Esophagus squamous epithelium (tissue), 5 donors: ENCODE measurements at places on chromosomes 7 and 10. TPM values are rescaled to one million over a fixed set of nuclear protein-coding genes. Genes with fewer than 3 reads are reported as not detected.

The LLCFC1 gene
- not detected for total RNA-seq

- H3K4me3 ChIP-seq: no peak overlapping the region
- DNase-seq: no peak
- no peaks in the 10 kb centered on the region for H3K27me3 ChIP-seq
Measured at GRCh38 chr10:113957013-113957412, 86.7 kb upstream of the ADRB1 start.

DNA sequence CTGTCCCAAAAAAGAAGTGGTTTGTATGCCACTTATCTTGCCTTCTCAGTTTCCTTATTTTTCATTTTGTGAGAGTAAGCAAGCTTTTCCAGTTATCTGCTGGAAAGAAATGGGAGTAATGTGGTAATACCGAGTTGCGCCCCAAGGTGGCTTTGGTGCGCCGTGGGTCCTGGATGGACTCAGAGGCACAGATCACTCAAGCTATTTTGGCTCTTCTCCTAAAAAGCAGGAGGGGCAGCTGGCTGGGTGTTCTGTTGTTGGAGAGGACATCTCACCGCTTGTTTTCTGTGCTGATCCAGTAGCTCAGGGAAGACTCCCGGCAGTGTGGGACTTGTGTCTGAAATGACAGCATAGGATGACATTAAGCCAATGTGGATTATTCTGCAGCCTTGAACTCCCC lies 16.4 kb downstream of the PRKRIP1 start:
- H3K27ac ChIP-seq: no peak overlapping the region
- H3K36me3 ChIP-seq: peaks cover 33% of the 10 kb centered on the region
- no peak for DNase-seq
- H3K27me3 ChIP-seq: no peaks in the 10 kb centered on the region
- no peaks in the 10 kb centered on the region for H3K4me1 ChIP-seq
- H3K4me3 ChIP-seq: no peak overlapping the region

DNA sequence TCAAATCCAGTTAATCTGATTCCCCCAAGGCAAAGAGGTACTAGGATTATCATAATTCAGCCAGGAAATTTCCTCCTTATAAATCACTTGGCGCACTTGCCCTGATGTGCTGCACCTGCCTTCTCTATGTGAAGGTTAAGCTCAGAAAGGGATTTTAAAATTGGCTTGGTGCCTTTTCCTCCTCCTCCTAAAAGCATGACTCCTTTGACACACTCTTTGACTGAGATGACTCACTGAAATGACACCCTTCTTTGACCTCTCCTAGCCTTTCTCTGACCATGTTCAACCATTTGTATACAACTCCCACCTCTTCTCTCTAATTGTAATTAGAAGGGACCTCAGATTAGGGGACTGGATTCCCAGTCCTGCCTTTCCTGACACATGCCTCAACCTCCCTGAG lies 46.5 kb downstream of the ABLIM1 start:
- H3K36me3 ChIP-seq: no peaks in the 10 kb centered on the region
- no peaks in the 10 kb centered on the region for H3K27me3 ChIP-seq
- H3K4me3 ChIP-seq: no peak overlapping the region
- no peak for DNase-seq

The PON1 gene
- total RNA-seq: not detected

GRCh38 chr7:38746438-38746837 lies 115.3 kb upstream of the AMPH start:
- no peaks in the 10 kb centered on the region for H3K27me3 ChIP-seq
- H3K4me1 ChIP-seq: no peaks in the 10 kb centered on the region
- DNase-seq: no peak
- H3K27ac ChIP-seq: no peak overlapping the region

The ZNF33B gene
- total RNA-seq: 20.4 TPM

DNA sequence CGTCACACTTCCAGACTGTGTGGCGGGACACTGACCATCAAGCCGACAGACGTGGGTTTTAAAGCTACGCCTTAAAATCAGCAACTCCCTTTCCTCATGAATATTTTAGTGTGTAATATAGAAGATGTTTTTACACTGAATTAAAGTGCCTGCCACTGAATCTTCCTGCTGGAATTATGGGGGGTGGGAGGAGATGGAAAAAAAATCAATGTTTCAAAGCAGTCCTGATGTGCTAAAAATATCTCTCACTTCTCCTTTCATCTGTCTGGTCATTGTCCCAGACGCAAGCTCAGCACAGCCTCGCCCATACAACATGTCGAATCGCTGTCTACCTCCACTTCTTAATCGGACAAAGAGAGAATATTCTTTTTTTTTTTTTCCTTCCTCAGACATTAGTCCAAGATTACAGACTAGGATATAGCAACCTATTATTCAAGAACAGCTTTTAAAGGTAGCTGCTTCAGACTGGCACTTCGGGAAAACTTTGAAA lies 165.1 kb upstream of the KLF14 start:
- no peaks in the 10 kb centered on the region for H3K27me3 ChIP-seq
- peak overlapping the region; percentile 69 for H3K27ac ChIP-seq
- no peak overlapping the region for H3K4me3 ChIP-seq
- peaks cover 90% of the 10 kb centered on the region for H3K4me1 ChIP-seq
- no peak for DNase-seq

GRCh38 chr7:2982831-2983230 lies 60.8 kb downstream of the CARD11 start:
- no peak for DNase-seq
- H3K4me1 ChIP-seq: peaks cover 3% of the 10 kb centered on the region
- no peak overlapping the region for H3K4me3 ChIP-seq
- no peak overlapping the region for H3K27ac ChIP-seq
- peaks cover 62% of the 10 kb centered on the region for H3K27me3 ChIP-seq

DNA sequence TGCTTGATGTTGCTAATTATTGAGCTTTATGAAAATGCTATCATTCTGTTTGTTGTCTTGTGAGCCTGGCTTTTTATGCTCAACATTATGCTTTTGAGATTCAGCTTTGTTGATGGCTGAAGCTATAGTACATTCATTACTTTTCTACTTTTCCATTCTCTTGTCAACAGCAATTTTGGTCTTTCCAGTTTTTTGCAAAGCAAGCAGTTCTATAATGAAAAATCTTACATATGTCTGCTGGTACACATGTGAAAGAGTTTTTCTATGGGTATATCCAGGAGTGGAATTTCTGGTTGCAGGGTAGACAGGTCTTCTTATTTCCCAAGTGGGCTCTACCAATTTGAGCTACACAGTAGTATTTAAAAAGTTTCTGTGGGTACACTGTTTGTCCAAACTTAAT lies 36.8 kb downstream of the SLC35B4 start:
- no peak for DNase-seq
- H3K4me3 ChIP-seq: no peak overlapping the region
- H3K27me3 ChIP-seq: no peaks in the 10 kb centered on the region
- no peaks in the 10 kb centered on the region for H3K4me1 ChIP-seq
- no peaks in the 10 kb centered on the region for H3K36me3 ChIP-seq
- H3K27ac ChIP-seq: no peak overlapping the region

DNA sequence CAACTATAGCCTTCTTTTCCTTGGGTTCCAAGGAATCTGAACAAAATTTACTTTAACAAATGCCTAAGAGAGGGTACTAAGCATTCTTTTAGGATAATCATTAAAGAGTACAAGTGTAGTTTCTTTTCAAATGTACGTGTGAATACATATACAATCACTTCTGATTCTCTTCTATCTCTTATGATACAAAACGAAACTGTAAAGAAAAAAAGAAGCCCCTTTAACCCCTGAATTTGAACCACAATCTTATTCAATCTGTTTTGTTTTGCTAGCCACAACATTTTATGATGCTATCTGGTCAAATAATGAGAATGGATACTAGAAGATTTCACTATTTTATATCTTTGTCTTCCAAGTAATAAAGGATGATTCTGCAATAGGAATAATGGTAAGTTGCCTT lies 48.7 kb downstream of the SIRT1 start:
- H3K36me3 ChIP-seq: peaks cover 14% of the 10 kb centered on the region
- no peaks in the 10 kb centered on the region for H3K27me3 ChIP-seq
- H3K27ac ChIP-seq: no peak overlapping the region
- H3K4me3 ChIP-seq: no peak overlapping the region

The VWC2 gene
- total RNA-seq: 0.03 TPM

- H3K4me3 ChIP-seq: no peak overlapping the region
- H3K27ac ChIP-seq: no peak overlapping the region
- no peak for DNase-seq
- no peaks in the 10 kb centered on the region for H3K36me3 ChIP-seq
- H3K27me3 ChIP-seq: no peaks in the 10 kb centered on the region
- H3K4me1 ChIP-seq: no peaks in the 10 kb centered on the region
Measured at GRCh38 chr7:41735206-41735605, 32.3 kb upstream of the INHBA start.

GRCh38 chr7:155769701-155770100 lies 42.6 kb downstream of the SHH start:
- DNase-seq: no peak
- no peaks in the 10 kb centered on the region for H3K4me1 ChIP-seq
- peaks cover 5% of the 10 kb centered on the region for H3K36me3 ChIP-seq
- H3K4me3 ChIP-seq: no peak overlapping the region
- H3K27ac ChIP-seq: no peak overlapping the region
- no peaks in the 10 kb centered on the region for H3K27me3 ChIP-seq

DNA sequence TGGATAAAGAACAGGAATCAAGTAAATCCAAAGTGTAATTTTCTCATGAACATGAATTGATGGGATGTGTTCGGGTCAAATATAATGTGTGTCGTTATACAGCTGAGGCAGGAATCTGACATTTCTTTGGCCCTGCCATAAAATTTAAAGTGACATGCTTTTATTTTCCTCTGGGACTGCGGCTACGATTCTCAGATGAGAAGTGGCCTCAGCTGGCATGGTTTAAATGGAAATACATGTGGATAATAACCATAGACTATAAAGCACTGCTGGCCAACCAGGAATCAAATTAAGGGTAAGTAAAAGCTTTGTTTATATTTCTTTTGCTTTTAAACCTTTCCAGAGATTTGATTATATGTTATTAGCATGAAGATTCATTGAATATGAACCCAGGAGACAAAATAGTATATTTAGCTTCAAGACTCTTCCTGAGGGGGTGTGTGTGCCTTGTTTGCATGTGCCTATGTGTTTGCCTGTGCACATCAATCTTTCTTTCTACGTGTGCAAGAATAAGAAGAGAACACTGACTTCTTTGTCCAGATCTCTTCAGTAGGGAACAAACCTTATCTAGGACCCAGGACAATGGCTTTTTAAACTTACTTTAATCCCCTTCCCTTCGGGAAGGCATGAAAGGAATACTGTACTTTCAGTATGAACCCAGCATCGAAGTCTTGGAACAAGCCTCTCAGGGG lies 629.0 kb upstream of the PFKP start:
- no peak overlapping the region for H3K4me3 ChIP-seq
- no peak overlapping the region for H3K27ac ChIP-seq
- DNase-seq: no peak
- H3K27me3 ChIP-seq: no peaks in the 10 kb centered on the region
- H3K4me1 ChIP-seq: no peaks in the 10 kb centered on the region

DNA sequence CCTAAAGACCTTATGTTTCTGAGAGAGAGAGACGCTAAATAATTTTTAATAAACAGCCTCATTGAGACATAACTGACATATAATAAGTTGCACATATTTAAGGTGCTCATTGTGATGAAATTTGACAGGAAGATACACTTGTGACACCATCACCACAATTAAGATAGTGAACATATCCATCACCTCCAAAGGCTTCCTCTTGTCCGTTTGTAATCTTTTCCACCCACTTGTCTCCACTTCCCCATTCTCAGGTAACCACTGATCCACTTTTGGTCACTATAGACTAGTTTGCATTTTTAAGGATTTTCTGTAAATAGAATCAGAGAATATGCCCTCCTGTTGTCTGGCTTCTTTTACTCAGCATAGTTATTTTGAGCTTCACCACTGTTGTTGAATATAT lies 195.1 kb upstream of the WDR11 start:
- H3K27me3 ChIP-seq: no peaks in the 10 kb centered on the region
- H3K4me3 ChIP-seq: no peak overlapping the region
- H3K36me3 ChIP-seq: no peaks in the 10 kb centered on the region
- H3K4me1 ChIP-seq: no peaks in the 10 kb centered on the region

GRCh38 chr10:73908853-73909539 lies 1.9 kb upstream of the PLAU start:
- no peak overlapping the region for H3K4me3 ChIP-seq
- DNase-seq: no peak
- no peaks in the 10 kb centered on the region for H3K27me3 ChIP-seq

- peak overlapping the region; percentile 84 for H3K27ac ChIP-seq
- H3K4me1 ChIP-seq: peaks cover 8% of the 10 kb centered on the region
- peaks cover 52% of the 10 kb centered on the region for H3K36me3 ChIP-seq
- DNase-seq: no peak
- peak overlapping the region; percentile 95 for H3K4me3 ChIP-seq
Measured at GRCh38 chr10:100229819-100230422, 525 bp upstream of the CHUK start.

DNA sequence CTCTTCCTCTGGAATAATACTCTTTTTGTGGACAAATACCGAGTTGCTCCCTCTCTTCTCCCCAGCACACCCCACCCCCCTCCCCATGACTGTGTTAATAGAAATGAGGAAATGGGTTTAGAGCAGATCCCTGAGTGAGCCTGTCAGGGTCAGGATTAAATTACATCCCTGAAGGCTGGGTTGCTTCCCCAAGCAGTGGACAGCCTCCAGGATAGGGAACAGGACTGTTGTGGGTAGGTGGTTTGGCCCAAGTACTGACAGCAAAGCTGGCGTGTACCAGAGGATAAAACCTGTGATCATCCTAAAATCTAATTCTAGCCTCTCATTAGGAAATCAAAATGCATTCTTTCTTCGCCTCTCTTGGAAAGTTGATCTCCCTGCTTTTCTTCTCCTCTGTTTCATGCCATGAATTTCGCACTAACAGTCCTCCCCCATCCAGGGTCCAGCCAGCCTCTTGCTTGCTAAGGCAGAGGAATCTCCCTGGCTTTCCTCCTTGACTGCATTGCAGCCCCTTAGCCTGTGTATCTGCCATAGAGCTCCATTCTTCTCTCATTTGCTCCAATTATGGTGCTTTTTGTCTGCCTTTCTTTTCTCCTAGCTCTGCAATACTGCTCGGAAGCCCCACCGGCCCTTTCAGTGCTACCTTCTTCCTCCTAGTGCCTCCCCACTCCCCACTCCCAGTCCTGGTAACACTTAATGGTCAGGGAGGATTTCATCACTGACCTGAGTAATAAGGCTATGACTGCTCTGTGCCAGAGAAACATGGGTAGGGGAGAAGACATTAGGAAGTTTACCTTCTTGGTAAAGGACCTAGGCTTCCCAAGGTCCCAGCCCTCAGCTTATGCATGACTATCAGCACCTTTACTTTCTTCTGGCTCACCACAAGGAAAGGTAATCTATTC lies 8.4 kb downstream of the LRRC4 start:
- H3K27ac ChIP-seq: peak overlapping the region; percentile 69
- H3K36me3 ChIP-seq: peaks cover 20% of the 10 kb centered on the region
- no peak overlapping the region for H3K4me3 ChIP-seq

- H3K4me3 ChIP-seq: no peak overlapping the region
- no peak overlapping the region for H3K27ac ChIP-seq
- H3K27me3 ChIP-seq: no peaks in the 10 kb centered on the region
- DNase-seq: no peak
Measured at GRCh38 chr7:12493407-12493806, 77.1 kb upstream of the SCIN start.

DNA sequence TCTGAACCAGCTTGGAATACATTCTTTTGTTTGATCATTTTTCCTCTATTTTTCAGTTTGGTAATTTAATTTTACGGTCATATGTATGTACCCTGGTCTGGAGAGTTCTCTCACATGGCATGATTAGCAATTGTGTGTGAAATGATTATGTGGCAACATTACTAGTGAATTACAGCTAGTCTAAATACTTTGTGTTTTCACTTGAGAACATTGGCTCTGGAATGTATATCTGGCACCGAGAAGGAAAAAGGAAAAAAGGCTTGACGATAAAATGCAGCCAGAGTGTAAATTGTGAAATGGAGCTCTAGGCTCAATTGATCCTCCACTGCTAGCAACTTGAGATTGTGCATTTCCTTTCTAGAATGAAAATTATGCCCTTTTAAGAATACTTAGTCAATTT lies 397.2 kb downstream of the EXOC4 start:
- H3K27ac ChIP-seq: no peak overlapping the region
- H3K36me3 ChIP-seq: no peaks in the 10 kb centered on the region
- H3K4me3 ChIP-seq: no peak overlapping the region
- H3K4me1 ChIP-seq: peaks cover 17% of the 10 kb centered on the region
- H3K27me3 ChIP-seq: no peaks in the 10 kb centered on the region
- no peak for DNase-seq
